ENCODE measurements at places on chromosomes 2 and 18. TPM values are rescaled to one million over a fixed set of nuclear protein-coding genes. Genes with fewer than 3 reads are reported as not detected.

- peaks cover 6% of the 10 kb centered on the region for H3K4me1 ChIP-seq
- no peak for DNase-seq
- no peak overlapping the region for H3K27ac ChIP-seq
- H3K27me3 ChIP-seq, result no peaks in the 10 kb centered on the region
- H3K4me3 ChIP-seq, result no peak overlapping the region
These were observed 4.4 kb upstream of the RNF103 start for GRCh38 chr2:86628091-86628522.

GRCh38 chr2:66273933-66274490 is 160.9 kb upstream of the MEIS1 start:
- no peak for DNase-seq
- H3K4me1 ChIP-seq, result no peaks in the 10 kb centered on the region
- no peak overlapping the region for H3K4me3 ChIP-seq

DNA sequence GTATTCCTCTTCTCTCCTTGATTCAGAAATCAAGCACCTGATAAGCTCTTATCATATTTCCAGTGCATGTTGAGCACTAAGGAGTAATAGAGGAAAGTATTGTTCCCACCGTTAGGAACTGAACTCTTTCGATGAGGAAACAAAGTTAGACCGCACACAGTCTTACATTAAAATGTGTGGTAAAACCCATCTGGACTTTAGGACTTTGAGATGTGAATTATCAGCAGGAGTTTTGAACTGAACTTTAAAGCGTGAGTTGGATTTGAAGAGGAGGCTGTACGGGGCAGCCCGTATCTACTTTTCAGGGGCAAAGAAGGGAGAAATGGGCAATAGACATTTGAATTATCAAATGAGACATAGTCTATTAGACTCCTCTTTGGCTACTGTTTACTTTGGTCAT is 134.4 kb downstream of the SETBP1 start:
- H3K36me3 ChIP-seq, result no peaks in the 10 kb centered on the region
- no peak for DNase-seq
- H3K4me1 ChIP-seq, result no peaks in the 10 kb centered on the region
- H3K27ac ChIP-seq, result no peak overlapping the region
- no peaks in the 10 kb centered on the region for H3K27me3 ChIP-seq

SLC38A11 gene
- not detected for total RNA-seq
